ENCODE measurements at places on chromosomes 5 and 9.
A peak's percentile ranks its signal among the peaks of the same experiment; 100 is the strongest.

DNA sequence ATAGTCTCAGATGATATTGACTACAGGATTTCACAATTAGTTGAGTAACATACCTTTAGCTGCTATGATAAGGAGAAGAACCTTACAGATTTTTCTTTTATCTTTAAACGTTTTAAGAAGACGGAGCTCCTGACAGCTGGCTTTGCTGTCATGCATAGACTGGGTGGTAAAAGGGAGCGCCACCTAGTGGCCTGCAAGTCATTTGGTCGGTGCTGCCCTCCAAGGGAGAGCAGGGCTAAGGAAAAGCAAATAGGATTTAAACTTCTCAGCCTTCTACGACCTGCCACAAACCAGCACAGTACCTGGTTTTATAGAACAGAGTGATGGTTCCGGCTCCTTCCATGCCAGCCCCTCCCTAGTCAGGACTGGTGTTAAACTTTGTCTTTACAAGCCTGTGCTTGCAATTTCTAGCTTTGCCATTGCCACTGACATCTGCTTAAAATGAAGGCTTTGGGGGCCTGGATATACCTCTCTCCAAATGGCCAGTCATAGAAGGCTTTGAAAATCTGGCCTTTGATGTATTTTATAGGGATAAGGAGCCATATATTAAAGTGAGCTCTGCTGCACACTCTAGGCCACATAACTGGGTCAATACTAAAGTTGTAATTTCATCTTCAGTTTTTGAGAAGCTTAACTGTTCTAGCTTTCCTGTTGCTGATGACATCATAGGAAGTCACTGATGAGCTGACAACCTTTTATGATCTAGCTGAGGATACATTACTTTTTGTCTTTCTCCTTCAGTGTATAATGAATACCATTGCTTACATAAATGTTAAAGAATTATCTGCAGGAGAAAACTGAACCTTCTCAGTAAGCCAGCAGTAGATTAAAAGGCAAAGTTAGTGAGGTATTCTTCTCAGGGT is 31.1 kb upstream of the ADAMTSL1 start:
- peak; percentile 72 for DNase-seq

GRCh38 chr5:135990528-135991255 is 35.9 kb upstream of the LECT2 start:
- no peak for DNase-seq

GRCh38 chr9:99140685-99141314 is 35.9 kb downstream of the TGFBR1 start:
- DNase-seq: peak; percentile 39

DNA sequence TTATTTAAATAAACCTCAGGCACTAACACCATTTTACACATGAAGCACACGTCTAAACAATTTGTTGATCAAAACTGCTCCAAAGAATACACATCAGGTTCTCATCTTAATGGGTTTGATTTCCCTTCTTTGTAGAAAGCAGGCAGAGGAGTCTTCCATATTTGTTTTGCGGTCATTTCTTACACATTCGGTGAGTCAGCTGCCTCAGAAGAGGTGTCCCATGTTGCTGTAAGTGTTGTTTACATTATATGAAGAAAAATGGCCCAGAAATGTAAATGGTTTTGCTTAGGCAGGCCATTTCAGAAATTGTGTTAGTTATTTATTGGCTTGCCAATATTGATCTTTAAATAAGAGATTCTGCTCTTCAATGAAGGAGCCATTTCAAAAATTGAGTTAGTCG is 325.8 kb downstream of the TENT4A start:
- no peak for DNase-seq

DNA sequence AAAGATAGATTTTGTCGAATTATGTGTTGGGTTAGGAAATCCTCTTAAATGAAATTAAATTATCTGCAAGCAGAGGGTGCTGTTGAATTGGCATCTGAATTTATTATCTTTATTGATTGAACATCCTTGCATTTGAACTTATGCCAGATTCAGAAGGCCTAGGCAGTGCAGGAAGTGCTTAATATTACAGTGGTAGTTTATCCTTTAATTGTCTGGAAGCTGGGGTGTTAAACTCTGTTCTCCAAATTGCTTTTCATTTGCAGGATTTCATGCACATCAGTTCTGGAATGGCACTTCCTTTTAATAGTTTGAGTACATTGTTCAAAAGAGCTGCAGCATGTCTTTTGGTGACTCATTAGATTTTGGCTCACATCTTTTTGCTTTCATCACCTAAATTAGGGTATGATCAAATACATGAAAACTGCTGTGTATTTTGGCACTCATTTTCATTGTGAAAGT is 186.3 kb downstream of the KDM4C start:
- no peak for DNase-seq

GRCh38 chr5:61162832-61163567 is 732 bp upstream of the SMIM15 start:
- peak; percentile 28 for DNase-seq

- DNase-seq: no peak
Measured at GRCh38 chr5:40976836-40977235, 67.5 kb downstream of the C7 start.

DNA sequence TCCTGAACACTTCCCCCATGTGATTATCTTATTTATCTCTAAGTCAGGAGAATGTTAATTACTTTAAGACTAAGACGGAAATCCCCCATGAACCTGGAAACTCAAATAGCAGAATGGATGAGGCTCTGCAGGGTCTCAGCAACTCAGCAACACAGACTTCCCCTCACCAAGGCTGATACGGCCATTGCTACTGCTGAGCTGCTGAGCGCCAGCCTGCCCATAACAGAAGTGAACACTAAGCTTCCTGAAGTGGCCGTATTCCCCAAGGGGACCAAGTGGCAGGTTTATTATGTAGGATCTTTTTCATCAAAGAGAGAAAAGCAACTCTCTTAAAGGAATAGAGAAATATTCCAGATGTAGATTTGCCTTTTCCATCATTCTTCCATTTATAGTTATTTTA is 311.1 kb downstream of the RFX3 start:
- DNase-seq: no peak

GRCh38 chr5:90940227-90940995 is 381.8 kb downstream of the ADGRV1 start:
- peak; percentile 27 for DNase-seq

- no peak for DNase-seq
Measured at GRCh38 chr5:143692342-143692741, 119.6 kb upstream of the HMHB1 start.

DNA sequence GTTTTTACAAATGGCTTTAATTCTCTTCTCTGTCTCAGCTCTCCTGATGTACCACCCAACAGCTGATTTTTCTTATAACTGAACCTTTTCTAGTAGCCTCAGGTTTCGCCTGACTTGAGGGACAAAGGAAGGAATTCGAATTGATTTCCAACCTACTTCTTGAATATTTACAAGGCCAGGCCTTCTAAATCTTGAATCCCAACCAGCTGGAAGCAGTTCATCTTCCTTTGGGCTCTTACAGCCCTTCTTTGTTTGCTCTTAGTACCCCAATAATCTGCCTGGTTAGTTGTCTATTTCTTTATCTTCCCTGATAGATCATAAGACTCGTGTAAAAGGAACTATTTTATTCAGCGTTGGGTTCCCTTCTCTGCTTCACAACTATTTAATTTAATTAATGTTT is 95.9 kb downstream of the NLN start:
- DNase-seq: no peak

DNA sequence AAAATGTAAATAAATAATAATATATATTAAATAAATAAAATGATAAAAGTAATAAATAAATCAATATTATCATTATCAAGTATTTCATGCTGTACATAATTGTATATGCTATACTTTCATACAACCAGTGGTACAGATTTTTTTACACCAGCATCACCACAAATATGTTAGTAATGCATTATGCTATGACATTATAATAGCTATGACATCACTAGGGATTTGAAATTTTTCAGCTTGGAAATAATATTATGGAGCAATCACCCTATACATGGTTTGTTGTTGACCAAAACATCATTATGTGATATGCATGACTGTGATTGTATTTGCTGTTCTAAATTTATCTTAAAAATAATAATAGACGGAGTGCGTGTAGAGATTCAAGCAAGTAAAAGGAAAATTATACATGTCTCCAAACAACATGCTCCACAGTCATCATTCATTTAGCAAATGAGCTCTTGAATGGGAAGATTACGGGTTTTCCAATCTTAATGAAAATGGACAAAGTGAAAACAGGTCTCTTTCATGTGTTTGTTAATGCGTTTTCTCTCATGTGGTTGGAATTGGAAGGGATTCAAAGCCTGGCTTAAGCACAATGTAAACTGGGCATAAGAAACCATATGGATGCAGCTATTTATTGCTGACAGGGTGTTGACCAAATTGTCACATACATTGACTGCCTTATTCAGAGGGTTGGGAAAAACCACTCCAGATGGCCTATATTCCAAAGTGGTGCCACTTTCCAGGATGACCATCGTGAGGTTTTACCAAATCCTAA is 643.0 kb upstream of the RGMB start:
- DNase-seq: no peak

DNA sequence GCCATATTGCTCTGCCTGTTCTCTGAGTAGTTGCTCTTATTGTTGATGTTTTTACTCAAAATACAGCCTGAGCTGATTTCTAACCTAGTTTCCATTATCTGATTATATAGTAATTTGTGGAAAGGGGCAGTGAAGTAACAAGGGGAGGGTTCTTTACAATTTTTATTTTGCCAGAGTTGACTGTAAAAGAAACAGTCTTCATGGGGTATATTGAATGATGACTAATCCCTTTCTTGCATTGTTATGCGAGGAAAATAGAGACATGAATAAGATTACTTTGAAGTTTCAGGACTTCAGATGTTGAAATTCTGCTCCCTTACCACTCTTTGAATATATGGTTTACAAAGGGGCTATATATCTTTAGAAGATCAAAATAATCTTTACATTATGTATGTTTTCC is 9.1 kb upstream of the LRRC70 start:
- no peak for DNase-seq

DNA sequence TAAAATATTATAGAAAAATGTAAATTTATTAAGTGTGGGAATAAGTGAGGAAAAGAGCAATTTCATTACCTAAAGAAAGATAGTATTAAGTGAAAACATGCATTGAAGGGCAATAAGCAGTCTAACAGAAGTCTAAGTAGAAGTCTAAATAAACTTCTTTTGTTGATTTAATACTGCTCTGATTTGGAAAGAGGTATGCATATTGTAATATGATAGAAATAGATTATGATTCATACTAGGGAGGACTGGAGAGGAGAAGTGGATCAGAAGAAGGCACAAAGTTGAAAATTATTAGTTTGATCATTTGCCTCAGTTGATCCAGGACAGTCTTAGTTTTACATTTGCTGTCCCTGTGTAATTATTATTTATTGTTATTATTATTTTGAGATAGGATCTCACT is 6.6 kb upstream of the ERBIN start:
- DNase-seq: no peak

GRCh38 chr5:133796186-133796585 is 172.2 kb downstream of the C5orf15 start:
- DNase-seq: no peak

- DNase-seq: peak; percentile 32
Measured at GRCh38 chr9:91253488-91253887, 108.2 kb downstream of the AUH start.

DNA sequence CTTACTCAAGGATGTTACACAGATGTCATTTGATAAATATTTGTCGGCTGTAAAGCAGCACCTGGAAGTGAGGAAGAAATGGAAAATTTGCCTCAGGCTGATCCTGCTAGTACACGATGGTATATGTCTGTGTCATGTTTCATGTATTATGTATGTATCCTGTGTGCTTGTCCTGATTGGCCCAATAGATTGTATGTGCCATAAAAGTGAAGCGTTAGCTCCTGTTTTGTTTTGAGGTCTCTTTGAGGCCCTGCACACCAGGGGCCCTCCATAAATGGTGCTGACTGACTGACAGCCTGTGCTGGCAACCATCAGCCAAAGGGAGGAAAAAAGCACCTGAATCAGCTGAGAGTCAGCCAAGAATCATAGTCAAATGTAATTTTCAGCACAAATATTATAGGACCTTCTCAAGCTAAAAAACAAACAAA is 11.8 kb upstream of the LNPEP start:
- no peak for DNase-seq

DNA sequence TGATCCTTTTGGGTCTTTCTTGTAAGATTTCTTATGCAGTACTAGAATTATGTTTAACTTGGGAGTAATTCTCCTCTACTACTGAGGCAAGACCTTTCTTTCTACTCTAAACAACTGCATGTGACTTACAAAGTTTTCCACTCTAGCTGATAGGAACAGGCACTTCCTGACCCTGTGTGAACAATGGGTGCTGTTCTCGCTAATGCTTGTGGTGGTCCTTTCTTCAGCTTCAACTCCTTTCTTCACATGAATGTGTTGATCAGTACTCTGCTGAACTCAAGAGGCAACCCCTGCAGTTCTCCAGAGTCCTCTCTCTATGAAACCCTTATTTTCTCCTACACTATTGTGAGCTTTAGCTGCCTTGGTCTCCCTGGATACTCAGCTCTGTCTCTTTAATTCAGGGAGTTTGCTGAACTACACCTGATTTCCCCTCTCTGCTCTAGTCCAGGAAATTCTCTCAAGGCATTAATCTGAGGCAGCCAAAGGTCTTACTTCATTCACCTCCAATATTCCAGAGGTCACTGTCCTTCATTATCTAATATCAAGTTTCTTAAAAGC is 484.6 kb upstream of the PIK3R1 start:
- no peak for DNase-seq

DNA sequence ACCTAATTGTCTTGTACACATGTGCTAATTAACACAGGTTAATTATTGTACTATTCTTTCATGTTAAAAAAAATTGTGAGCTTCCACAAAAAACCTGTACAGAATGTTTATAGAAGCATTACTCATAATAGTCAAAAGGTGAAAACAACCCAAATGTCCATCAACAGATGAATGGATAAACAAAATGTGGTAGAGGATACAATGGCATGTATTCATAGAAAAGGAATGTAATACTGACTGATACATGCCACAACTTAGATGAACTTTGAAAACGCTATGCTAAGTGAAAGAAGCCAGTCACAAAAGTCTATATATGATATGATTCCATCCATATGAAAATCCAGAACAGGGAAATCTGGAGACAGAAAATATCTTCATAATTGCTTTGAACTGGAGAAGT is 25.6 kb downstream of the RRAGA start:
- DNase-seq: no peak

DNA sequence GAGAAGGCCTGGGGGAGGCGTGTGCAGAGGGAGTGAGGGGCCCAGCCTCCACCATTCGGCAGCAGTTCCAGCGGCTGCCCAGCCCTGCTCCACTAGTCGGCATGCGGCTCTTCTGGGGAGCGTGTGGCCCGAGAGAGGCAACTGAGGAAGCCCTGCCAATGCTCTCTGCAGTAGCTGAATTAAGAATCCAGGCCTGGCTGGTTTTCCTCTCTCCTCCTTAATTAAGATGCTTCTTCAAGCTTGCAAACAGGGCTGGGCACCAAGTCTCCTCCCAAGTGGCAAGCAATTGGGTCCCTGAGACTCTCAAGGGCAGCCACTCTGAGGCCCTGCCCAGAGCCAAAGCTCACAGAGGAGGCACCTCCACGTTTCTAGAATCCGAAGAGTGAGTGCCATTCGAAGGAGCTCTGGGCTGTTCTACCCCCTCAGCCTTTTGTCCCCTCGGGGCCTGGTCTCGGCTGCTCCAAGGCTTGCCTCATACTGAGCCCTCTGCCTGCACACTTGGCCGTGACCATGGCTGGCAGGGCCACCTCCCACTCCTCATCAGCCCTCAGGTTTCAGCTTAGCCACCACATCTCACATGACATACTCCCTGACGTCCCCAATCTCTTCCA is 75.4 kb upstream of the LRRTM2 start:
- no peak for DNase-seq

- DNase-seq: no peak
Measured at GRCh38 chr9:99079542-99079941, 25.4 kb upstream of the TGFBR1 start.

- DNase-seq: no peak
Measured at GRCh38 chr5:116788851-116789403, 214.3 kb upstream of the SEMA6A start.

Data from RPMI8226 (cell line).